DMS153 (cell line): ENCODE measurements at places on chromosomes 7 and 10.
A peak's percentile ranks its signal among the peaks of the same experiment; 100 is the strongest.

- no peak for DNase-seq
Measured at GRCh38 chr10:97297556-97298222, 5.3 kb upstream of the ARHGAP19 start.

GRCh38 chr10:117165538-117166417, 27.7 kb upstream of the VAX1 start:
- DNase-seq = peak; percentile 30

DNA sequence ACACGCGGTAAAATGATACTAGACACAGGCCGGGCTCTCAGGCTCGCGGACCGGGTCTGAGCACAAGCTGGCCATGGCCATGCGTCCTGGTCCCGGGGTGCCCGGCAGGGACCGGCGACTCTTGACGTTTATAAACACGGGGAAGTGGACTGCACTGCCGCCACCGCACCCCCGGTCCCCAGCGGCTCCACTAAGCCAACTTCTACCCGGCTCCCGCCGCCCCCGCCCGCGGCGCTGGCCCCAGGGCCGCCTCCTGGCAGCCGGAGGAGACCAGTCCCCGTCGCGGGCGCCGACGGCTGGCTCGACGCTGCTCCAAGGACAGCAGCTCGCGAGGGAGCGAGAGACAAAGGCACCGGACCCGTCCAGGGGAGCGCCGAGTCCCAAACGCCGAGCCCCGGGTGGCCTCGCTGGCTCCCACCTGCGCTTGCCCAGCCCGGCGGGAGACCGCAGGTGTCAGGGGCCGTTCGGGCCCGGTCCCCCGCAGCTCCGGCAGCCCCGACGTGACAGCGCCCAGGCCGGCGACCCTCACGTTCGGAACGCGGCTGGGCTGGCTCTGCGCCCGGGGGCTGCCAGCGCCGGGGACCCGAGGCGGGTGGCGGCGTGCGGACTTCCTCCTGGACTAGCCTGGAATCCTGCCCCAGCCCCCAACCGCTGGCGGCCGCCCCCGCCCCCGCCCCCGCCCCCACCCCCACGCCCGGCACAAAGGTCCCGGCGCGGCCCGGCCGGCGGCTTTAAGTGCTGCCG, 517 bp downstream of the ITGB1 start:
- no peak for DNase-seq

DNA sequence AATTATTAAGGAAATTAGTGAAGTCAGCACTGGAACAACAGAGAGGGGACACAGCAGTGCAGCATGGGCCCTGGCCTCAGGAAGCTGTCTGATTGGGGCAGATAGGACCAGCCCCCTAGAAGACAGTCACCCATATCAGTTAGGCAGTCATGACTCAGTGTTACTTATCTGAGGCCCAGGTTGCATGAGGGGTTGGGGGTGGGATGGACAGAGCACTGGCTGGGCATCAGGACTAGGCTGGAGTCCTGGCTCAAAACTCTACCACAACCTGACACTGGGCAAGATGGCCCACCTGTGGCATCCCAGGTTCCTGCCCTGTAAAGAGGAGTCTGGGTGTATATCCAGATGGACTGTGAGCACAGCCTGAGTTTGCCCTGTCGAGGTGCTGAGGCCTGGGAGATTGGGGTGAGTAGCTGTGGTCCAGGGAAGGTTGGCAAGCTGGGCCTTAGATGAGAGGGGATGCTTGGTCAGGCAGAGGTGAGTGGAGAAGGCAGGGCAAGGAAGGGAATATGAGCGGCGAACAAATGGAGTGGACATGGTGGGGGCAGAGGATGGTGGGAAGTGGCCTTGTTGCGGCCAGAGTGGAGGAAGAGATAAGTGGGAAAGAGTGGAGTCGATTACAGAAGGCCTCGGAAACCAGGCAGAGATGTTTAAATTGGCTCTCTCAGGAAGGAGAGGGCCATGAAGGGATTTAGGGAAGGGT, 37.5 kb downstream of the HK1 start:
- DNase-seq = no peak

DNA sequence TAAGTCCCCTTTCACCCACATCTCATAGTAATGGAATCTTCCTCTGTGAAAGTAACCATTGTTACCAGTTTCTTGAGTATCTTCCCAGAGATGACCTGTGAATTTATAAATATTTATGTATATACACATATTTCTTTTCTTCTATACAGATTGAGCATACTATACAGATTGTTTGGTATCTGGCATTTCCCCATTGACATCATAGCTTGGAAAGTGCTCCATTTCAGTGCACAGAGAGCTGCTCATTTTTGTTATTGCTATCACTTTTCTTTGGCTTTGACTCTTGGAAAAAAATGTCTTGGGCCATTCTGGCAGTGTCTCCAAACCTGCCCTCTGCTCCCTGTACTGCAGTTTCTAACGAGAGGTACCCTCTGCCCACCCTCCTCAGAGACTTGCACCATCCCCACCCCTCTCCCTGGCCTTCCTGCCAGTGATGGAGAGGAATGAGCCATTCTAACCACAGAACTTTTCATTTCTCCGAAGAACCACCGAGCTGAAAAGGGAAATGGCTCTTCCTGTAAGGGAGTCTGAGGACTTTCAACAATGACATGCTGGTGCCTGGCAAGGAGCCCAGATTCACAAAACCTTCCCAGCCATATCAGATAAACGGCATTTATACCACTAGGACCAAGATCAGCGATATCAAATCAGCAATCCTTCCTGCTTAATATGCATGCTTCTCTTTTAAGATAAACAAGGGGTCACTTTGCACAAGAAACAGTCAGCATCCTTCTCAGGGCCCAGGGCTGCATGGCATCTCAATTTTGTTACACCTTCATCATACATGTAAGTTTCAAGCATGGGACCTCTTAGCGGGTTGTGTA, 19.7 kb upstream of the CCSER2 start:
- DNase-seq = peak; percentile 72

DNA sequence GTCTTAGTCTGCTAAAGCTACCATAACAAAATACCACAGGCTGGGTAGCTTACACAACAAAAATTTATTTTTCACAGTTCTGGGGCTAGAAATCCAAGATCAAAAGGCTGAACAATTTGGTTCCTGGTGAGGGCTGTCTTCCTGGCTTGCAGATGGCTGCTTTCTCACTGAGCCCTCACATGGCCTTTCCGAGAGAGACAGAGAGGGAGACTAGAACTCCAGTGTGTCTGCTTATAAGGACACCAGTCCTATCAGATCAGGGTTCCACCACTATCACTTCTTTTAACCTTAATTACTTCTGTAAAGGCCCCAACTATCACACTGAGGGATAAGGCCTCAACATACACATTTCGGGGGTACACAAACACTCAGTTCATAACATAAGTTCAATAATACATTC, 527.4 kb upstream of the VSTM2A start:
- no peak for DNase-seq

DNA sequence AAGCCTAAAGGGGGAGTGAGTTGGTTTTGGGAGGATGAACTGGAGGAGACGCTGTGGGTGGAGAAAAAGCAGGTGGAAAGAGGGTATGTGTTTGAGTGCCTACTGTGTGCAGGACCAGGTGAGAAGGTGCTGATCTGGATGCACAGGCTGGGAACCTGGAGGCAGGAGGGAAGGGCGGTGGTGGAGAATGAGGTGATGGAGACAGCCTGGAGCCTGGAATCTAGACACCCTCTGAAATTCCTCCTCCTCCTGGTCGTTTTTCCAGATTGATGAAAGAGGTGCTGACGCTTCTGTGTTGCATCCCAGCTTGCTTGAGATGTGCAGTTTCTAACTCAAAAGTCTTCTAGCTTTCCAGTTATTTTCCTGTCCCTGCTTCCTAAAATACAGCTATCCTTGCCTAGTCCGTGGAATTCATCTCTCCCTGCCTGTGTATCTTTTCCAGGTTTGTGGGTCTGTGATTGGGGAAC, 67.5 kb downstream of the LRMDA start:
- DNase-seq = no peak

DNA sequence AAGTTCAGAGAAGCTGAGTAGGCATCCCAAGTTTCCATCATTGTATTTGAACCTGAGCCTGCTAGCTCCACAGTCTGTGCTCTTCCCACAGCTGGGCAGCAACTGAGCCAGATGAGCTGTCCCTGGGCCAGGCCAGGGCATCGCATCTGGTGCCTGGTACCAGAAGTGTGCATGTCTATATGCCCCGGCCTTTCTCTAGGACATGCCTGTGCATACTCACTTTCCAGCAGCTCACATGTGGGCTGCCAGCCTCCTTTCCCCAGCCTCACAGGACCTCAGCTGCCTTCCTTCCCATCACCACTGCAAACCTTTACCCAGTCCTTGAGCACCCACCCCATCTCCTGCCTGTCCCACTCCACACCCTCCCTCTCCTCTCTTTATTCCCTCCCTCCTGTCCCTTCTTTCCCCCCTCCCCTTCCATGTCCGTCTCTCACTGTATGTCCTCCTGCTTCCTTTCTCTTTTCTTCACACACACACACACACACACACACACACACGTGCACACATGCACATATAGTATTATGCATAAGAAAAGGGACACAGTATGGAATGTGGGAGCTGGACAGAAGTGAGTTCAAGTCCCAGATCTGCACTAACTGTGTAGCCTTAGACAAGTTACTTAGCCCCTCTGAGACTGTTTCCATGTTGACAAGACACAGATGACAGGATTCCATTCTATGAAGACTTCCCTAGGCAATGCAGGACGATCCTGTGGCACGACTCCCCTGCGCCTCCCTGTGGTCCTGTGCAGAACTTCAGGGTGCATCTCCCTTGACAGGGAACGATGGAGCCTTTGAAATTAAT, 10.9 kb downstream of the CDHR1 start:
- DNase-seq = peak; percentile 39

DNA sequence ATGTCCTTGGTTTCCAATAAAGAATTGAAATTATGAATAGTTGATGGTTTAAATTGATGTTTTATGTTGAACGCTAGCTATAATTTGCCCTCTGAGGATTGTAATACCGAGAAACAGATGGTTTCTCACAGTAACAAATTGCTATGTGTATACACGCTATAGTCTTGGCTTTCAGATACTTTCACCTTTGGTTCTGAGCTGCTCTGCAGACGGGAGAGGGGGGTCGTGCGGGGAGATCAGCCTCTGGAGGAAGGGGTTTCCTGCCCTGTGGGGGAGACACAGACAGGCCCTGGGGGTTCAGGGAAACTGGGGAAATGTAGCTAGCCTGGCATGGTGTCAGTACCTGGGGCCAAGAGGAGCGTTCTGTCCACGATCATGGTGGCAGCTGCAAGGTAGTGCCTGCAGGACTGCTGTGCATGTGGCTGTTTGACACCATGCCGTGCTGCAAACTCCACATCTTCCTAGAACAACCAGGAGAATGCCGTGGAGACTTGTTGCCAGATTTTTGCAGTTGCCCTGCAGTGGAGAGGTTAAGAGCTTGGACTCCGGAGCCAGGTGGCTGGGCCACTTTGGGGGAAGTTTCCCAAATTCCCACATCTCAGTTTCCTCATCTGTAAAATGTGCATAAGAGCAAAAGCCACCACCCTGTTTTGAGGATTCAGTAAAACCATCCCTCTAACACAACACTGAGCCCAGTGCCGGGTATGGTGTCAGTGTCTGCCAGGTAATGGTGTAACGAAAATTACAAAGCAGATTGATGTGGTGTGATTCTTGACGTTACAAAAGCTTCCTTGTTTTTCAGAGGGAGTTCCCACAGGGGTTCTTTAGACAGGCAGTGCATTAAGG, 167.9 kb downstream of the CUX1 start:
- no peak for DNase-seq

DNA sequence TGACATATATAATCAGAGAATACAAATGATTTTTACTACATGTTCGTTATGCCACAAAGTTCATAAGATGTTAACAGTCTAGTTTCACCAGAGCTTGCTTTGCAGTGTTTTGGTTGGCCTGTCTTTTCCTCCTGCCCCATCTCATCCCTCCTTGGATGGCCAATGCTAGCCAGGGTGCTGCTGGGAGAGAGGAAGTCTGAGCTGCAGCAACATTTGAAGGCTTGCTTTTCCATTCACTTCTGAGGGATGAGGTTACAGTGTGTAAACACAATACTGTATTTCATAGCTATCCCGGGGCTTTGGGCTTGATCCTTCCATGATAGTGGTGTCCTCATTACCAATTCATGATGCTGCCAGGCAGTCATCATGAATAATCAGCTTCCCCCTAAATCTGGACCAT, 170.5 kb downstream of the RAB11FIP2 start:
- peak; percentile 23 for DNase-seq

GRCh38 chr7:157830331-157830730, 493.5 kb downstream of the DNAJB6 start:
- DNase-seq = peak; percentile 6

DNA sequence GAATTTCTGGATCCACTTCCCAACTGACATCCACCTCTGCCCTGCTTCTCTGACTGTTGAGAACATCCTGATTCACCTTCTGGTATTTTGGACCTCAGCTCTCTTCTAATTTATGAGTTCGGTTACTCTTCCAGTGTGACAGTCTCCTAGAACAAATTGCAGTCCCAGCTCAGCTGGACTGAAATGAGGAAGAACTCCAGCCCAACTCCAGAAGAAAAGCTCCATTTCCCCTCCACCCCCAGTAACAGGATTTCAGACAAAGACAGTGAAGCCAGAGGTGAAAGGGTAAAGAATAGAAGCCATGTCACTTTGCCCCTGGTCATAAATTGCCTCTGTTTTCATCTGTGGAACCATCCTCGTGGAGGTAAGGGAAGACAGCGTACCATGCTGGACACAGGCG, 26.2 kb upstream of the INHBA start:
- DNase-seq = no peak

- DNase-seq = peak; percentile 85
Measured at GRCh38 chr7:122676466-122676865, 22.5 kb downstream of the RNF133 start.

DNA sequence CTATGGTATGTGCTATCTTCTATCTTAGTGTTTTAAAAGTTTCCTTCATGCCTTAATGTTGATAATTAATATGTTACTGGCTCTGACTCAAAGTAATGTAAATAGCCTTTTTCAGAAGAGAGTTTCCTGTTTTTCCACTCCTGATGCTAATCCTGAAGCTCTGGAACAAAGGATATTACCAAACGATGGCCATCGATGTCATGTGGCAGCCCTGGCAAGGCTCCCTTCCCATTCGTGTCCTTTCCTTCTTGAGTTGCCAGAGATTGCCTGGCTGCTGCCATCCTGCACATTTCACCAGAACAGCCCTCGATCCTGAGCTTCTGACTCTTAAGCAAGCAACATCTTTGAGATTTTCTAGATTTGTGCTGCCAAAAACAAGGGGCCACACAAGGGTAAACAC, 46.0 kb downstream of the RNF133 start:
- peak; percentile 46 for DNase-seq

GRCh38 chr10:83965473-83965872, 173.8 kb upstream of the GHITM start:
- DNase-seq = no peak

GRCh38 chr7:105875505-105875904, 894 bp downstream of the ATXN7L1 start:
- no peak for DNase-seq

- no peak for DNase-seq
Measured at GRCh38 chr10:71084061-71084817, 128.1 kb upstream of the UNC5B start.

- DNase-seq = no peak
Measured at GRCh38 chr7:77576856-77577255, 39.8 kb downstream of the PTPN12 start.
